ENCODE measurements at places on chromosomes 3 and 15. TPM values are rescaled to one million over a fixed set of nuclear protein-coding genes. Genes with fewer than 3 reads are reported as not detected.

Gene UROC1
- total RNA-seq: under 0.01 TPM

DNA sequence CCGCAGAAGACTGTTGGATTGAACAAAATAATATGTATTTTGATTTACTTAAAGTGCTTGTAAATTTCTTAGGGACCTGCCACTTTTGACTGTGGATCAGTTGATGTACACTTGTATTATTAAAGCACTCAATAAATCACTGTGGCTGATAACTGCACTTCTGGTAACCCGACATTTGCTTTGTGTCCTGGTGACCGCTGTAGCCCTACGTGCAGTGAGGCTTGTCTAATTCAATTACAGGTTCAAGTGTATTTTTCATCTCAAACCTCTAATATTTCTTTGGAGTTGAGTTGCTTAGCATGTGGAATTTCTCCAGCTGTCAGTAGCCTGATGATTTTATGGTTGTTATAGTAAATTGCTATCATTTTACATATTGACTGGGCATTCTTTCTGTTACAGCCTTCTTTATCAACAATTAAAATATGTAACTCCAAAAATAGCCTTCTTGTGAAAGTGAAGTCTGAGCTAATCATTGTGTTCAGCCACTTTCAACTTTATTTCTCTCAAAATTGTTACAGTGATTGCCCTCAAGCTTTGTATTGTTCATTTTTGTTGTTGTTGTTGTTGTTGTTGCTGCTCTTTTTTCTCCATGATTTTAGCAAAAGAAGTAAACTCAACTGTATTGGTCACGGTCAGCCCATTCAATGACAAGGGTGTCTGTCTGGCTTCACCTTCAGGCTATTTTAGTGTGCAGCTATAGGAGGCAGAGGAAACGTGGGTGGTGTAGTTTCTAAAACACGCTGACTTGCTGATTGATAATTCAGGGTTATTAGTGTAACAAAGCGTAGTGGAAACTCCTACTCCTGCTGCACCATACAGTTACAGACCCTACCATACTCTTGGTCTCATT is 215.1 kb upstream of the UBE2E1 start:
- no peak for DNase-seq

- DNase-seq: peak; percentile 43
Measured at GRCh38 chr15:67839499-67839928, 331 bp downstream of the RNU6-1 start.

- DNase-seq: no peak
Measured at GRCh38 chr3:4987538-4988296, 8.5 kb downstream of the BHLHE40 start.

Gene CPNE9
- not detected for total RNA-seq

GRCh38 chr15:31088672-31089367 is 12.7 kb downstream of the TRPM1 start:
- no peak for DNase-seq

Gene RPS27L
- 308 TPM for total RNA-seq

DNA sequence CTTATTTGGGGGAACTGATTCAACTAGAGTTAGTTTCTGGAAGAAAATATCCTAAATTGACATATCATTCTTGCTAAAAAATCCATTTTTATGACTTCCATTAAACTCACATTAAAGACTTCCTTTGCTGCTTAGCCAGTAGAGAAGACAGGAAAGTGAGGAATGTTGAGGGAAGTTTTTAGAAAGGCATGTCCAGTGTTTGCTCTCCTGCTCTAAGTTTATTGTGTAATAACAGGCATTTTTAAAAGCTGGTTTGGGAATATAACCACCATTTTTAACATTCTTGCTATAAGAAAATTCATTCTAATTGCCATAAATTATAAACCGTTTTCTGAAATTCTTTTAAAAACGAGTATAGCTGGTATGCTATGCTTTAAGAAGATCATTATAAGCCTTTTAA is 428.0 kb downstream of the RAP2B start:
- no peak for DNase-seq

DNA sequence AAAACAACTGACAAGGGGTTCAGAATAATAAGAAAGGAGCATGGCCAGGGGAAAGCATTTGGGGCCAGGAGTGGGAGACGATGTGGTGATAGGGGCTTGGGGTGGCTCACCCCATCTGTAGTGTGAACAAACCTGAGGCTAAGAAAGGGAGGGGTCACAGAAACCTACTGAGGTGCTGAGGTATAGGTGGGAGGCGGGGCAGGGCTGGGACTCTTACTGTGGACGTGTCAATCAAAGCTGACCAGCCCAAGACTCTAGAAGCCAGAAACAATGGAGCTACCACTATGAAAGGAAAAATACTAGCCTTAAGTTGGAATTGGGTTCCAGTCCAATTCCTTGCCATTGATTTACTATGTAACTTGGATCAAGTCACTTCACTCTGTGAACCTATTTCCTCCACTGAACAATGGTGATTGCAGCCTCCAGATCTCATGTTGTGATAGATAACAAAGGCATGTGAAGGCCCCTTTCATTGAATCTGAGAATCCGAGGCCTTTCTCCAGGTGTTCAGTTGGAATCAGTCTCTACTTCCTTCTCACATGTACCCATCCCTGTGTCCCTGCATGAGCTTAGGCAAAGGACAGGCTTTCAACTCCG is 260.9 kb upstream of the HES1 start:
- DNase-seq: no peak

DNA sequence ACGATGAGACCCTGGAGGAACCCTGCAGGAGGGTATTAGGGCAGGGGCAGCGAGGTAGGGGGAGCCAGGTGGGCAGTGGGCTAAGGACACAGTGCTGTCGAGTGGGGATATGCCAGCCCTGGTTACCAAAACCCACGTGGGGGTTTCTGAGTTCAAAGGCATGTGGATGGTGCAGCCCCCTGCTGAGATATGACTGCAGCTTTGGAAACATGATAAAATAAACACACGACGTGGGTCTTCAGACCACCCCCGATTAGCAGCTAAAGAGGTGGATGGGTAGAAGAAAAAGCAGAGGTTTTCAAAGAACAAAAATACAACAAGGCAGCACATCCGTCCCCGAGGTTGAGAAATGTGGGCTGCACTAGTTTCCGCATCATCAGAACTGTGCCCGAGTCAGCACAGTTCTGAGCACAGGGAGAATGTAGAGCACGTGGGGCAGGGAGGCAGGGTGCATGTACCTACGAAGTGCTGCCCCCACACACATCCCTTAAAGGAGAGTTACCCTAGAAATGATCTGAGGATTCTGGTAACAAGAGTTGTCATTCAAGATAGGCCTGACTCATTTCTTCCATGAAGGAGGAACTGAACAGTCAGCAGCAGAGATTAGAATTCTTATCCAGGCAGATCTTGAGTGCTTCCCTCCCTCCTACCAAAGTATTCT is 121.3 kb downstream of the RPLP1 start:
- no peak for DNase-seq

DNA sequence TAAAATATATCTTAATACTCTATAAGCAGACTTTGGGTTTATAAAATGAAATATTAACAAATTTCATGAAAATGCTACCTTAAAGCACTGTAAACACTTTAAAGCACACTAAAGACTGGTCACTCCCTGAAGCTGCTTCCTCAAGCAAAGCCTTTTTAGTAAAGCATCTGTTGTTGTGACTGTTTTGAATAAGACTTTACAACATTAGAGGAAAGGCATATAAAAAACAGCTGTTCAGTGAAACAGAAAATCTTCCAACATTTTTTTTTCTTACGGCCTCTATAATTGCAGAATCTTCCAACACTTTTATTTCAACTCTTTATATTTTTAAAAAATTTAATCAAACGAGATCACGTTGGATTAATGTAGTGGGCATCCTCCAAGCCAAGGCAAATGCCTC is 48.1 kb downstream of the GRK7 start:
- DNase-seq: no peak

Gene GOLGA8J
- not detected for total RNA-seq

DNA sequence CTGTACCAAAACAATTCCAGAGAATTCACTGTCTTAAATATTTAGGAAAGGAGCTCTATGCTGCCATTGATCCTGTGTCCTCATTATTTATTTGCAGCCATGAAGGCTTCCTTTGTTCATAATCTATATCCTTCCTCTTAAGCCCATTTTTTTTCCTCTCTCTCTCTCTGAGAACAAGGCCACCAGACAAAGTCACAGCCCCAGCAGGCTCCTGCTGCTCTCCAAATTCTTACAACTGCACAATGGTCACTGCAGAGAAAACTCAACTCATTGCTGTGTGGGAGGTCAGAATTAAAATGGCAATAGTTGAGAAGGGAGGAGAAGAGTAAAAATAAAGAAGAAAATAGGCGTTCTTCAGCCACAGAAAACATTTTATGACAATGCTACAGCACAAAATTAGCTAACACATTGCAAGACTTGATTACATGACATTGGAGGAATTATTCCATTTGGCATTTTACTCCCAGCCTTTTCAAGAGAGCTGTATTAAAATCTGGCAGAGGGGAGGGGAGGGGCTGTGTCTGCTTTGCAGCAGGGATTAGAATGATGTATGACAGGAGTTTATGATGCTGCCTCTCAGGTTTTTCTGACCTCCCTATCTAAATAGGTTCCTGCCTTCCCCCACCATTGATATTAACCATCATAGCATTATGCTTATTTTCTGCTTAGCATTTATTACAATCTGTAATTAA is 399.7 kb upstream of the THBS1 start:
- DNase-seq: peak; percentile 30

Gene WDR73
- total RNA-seq: 37.0 TPM

Gene IL17RE
- 0.64 TPM for total RNA-seq

DNA sequence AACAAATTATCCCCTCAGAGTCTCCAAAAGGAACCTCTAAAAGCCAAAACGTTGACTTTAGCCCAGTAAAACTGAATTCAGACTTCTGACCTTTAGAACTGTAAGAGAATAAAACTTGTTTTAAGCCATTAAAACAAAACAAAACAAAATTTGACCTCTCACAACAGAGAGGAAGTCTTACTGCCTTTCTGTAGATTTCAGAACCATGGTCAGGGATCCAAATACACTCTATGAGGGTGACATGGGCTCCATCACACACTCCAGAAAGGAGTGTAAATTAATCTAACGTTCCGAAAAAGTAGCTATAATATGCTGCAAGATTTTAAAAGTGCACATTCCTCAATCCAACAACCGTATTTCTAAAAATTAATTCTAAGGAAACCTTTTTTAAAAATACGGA is 19.2 kb upstream of the RPL14 start:
- no peak for DNase-seq

- DNase-seq: peak; percentile 18
Measured at GRCh38 chr15:29089731-29090616, 179.6 kb downstream of the NSMCE3 start.

DNA sequence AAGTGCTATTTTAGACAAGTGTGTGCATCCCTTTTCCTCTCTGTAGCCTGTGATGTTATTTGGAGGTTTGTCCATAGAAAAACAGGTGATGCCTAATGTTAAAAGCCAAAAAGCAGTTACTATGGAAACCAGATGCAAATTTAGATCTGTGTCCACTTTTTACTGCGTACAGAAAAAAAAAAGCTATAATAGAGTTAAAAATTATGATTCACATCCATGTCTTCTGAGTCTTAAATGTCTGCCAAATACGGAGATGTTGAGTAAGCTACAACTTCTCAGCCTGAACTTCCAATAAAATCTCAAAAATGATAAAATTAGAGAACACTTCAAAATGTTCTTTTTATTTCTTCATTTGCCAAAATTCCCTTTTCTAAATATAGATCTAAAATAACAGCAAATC is 74.2 kb upstream of the GAP43 start:
- no peak for DNase-seq

Gene TP63
- under 0.01 TPM for total RNA-seq

DNA sequence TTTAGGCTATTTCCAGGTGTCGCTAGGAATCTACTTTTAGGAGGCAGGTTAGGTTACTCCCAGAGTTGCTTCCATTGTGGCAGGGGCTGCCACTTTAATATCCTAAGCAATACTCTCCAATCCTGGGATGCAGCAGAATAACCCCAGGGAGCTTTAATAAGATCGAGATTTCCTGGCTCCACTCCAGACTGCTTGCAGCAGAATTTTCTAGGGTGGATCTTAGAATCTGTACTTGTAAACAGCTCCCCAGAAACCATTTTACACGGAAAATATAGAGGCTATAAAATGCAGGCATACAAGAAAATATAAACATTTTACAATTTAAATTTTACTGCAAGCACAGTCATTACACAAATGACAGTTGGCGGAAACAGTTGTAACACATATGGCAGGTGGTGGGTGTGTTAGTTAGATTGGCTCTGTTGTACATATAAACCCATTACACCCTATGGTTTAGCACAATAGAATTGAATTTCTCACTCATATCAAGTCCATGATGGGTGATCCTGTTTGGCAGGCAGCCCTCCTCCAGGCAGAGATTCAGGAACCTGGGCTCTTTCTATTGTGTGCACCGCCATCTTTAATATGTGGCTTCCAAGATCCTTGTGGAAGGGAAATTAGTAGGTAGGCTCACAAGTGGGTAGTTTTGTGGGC is 35.0 kb upstream of the TNFAIP8L3 start:
- DNase-seq: no peak

Gene TM4SF4
- not detected for total RNA-seq

DNA sequence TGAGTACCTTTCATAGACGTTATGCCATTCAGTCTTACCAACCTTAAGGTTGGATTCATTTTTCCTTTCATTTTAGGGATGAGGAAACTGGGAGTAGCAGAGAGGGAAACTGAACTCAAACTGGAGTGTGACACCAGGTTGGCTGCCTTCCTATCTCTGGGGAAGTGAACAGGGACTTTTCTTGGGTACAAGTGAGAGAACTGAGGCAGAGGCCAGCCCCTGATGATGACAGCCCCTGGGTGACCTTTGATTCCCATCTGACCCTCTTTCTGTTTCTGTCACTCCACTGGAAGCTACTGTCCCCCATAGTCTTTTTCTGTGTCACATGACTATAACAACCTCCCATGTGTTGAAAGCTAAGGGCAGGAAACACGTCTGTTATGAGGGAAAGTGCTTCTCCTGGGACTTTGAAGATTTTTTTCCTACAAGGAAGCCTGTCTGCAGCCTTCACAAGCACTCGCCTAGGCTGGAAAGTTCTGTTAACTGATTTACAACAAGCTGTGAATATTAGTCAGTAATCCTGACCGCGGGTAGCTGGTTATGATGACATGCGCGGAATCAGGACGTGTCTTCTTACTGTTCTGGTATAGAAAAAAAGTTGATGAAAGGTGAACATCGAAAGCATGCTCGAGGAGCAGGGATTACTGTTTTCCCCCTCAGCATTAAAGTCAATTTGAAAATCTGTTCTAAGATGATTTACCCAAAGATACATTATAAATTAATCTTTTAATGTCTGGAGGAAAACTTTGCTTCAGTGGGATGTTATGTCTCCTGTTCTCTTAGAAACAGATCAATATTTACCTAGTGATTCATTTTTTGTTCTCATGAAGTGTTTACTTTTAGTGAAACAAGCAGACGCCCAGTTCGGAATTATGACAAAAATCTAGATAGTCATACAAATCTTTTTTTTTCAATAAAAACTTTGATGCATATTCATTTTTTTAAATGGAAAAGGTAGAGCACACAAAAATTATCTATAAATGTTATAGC is 31.5 kb downstream of the ABHD2 start:
- DNase-seq: peak; percentile 64

Gene PLCH1
- total RNA-seq: 14.2 TPM

Measured in fibroblast of villous mesenchyme (primary cell).